NCI-H460 (cell line): ENCODE measurements at places on chromosomes 1 and 21.

GRCh38 chr1:63874278-63874880, 100.6 kb downstream of the ROR1 start:
- DNase-seq, result no peak

DNA sequence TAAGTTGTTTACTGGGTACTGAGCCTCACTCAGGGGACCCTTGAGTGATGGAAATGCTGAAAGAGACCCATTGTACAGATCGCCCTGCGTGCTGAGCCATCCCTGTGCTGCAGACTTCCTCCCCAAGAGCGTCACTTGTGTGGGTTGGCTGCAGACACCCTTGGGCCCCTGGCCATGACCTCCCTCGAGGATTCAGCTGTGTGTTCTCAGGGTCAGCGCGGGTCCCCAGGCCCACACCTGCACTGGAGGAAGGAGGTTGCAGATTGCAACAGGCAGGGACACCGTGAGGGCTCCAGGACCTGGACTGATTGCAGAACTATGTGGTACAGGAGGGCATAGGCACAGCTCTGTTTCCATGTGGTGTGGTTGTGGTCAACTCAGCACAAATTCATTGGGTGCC, 4.4 kb downstream of the SNAP47 start:
- no peak for DNase-seq

GRCh38 chr1:113835686-113836290, 23.5 kb upstream of the RSBN1 start:
- peak; percentile 43 for DNase-seq

DNA sequence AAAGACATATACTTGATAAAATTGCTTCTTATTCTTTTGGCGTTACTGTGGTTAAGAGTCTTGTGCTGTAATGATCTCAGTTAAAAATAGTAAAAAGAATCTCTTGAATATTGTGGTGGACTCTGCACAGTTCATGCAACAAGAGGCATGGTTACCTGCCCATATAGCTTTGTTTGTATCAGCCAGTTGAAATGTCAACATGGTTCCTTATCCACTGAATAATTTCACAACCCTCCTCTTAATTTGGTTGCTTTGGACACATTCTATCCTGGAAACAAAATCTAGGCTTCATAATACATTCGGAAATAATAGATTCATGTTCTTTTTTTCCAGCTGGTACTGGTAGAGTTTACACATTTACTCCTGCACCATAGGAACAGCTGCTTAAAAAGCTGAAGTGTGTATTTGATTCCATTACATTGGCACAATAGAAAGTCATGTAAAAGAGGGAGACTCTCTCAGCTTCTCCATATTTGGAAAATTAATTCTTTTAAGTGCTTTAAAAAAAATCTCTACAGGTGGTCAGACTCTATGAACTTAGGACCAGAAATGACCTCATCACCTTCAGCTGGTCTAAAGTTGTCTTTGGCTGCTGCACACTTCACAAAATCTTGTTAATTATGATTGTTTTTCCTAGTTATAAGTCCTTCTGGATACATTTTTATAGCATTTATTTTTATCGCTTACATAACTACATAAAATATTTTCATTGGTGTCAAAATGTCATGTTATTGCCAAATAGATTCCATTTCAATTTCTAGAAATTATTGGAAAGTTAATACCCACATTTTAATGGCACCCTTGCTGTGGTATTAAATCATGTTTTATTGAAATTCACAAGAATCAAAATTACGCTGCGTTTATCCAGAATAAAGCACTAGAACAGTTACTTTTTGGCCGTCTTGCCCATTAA, 100.2 kb downstream of the LTN1 start:
- no peak for DNase-seq

DNA sequence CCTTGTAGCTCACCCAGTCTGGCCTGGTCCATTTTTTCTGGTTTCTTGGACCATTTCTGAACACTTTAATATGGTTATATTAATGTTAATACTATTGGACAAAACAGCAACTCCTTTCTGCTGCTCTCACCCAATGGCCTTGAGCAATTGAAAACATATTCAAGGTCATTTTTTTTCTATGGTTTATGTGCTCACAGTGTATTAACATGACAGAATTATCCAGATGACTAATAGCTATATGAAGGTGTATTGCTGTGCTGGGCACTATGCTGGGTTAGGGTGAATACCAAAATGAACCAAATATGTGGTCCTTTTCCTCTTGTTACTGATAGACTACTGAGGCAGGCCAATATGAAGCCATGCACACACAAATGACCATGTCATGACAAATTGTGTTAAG, 591.6 kb upstream of the PLXNA2 start:
- no peak for DNase-seq

GRCh38 chr1:53617851-53618499, 121.0 kb downstream of the GLIS1 start:
- no peak for DNase-seq

DNA sequence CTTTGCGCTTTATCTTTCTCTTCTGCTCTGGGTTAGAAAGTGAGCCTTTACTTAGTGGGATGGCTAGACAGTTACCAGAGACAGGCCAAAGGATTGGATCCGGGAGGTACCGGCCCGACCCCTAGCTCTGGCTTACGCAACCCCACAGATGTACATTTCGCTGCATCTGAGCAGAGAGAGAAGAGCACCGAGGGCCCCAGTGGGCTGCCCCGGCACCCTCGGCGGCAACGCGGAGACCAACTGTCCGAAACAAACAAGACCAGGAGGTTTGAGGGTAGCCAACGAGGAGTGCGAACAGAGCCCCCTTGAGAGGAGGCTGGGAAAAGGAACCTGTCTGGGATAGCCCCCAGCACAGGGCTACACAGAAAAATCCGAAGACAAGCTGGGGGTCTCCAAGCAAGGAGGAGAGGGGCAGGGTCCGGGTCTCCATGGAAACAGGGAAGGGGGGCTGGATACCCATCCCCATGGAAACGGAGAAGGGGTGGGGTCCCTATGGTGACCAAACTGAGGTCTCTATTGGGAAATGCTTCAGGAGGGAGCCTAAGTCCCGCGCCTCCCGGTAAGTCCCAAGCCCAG, 373 bp downstream of the MTF1 start:
- DNase-seq, result no peak
